GM19239 (cell line): ENCODE measurements at places on chromosomes 5 and 9.

DNA sequence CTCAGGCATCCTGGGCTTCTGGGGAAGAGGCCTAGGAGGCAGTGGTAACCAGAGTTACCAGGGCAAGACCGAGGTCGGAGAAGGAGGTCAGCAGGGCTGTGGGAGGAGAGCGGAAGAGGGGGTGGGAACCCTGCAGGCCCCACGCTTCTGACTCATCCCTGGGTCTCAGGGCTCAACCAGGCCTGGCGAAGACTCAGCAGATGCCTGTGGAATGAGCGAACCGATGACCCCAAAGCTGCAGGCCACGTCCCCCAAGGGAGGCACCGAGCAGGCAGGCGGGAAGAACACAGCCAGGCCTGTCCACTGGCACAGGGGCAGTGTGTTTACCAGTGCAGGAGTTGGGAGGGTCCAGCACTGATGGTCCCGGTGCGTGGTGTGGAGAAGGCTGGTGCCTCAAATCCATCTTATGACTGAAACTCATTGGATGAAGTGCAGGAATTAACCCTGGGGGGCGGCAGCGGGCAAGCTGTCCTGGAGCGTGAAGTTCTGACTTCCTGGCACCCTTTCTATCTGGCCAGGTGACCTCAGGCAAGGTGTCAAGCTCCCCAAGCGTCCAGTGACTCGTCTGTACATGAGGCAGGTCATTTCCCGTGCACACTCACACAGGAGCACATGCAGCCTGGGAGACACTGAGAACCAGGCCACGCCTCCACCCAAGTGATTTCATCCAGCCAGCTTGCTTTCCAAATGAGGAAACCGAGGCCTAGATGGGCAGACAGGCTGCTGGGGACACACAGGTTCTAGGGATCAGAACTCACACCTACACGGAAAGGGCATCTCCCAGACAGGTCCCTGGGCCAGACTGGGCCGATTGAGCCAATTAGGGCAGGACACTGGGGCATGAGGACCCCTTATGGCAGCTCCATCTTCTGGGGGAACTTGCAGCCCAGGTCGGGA lies 69.1 kb downstream of the ADAMTS2 start:
- no peak for DNase-seq

DNA sequence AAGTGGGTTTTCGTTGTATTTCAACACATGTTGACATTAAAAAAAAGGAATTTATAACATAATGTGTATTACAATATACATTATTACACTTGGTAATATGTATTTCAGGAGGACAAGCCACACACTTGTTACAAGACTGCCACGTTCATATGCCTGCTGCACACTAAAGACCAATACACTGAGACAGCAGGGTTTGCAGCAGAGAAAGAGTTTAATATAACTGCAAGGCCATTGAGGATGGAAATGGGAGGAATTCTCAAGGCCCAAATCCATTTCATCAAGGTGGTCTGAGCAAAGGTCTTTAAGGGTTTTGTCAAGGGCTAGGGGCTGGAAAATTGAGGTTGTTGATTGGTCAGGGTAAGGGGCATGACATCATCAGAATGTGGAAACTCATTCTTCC lies 1017.8 kb upstream of the CDH10 start:
- DNase-seq = no peak

DNA sequence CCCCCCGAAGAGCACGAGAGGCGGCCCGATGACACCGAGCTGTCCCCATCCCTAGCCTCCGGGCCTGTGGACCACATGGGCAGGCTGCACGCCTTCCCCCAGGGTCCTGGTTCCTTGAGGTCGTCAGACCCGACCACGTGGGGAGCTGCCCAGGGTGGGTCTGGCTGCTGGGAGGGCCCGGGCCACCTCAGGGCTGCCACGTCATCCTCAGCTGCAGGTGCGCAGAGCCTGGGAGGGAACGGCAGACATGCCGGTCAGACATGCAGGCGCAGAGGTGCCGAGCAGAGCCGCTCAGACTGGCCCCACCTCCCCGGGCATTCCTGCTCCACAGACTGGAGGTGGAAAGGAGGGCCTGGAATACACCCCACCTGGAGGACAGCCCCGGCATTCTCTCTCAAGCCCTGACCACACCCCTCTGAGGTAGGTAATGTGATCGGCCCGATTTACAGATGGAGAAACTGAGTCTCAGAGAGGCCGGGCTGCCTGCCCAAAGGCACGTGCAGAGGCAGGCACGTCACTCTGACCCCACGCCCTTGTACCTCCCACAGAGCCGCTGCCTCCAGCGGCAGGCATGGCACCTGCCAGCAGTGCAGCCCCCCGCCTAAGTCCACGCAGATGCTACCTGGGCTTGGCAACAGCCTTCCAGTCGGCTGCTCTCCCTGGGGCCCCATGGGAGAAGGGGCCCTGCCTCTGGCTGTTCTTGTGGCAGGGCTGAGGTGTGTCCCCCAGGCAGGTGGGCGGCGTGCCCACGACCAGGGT lies 649 bp downstream of the CCDC187 start:
- DNase-seq = no peak

GRCh38 chr9:133713150-133713959 lies 24.8 kb downstream of the SARDH start:
- no peak for DNase-seq

GRCh38 chr5:170333161-170333910 lies 35.8 kb upstream of the LCP2 start:
- no peak for DNase-seq

DNA sequence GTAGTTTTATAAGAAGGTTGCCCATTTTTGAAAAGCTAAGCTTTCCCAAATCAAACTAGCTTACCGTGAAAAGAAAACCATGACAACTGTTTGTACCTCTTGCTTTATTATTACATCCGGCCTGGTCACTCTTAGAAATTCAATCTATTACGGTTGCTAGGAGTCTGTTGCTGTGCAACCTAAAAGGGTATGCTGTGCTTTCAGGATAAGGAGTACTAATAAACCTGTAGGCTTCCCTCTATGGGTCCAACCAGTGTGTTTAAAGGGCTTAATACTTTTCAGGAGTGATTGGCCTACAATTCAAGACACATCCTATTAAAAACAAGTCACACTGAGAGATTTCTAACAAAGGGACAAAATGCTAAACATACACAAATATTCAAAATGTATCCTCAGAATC lies 27.1 kb downstream of the RFX3 start:
- no peak for DNase-seq

DNA sequence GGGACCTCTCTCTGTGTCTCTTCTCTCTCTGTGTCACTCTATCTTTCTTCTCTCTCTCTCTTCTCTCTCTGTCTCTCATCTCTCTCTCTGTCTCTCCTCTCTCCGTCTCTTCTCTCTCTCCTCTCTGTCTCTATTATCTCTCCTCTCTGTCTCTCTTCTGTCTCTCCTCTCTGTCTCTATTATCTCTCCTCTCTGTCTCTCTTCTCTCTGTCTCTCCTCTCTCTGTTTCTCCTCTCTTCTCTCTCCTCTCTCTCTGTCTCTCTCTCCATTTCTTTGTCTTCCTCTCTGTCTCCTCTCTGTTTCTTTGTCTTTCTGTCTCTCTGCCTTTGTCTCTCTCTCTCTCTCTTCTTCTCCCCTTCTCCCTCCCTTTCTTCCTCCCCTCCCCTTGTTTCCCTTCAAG lies 3.2 kb upstream of the OLFM1 start:
- no peak for DNase-seq

- no peak for DNase-seq
Measured at GRCh38 chr5:172424111-172424490, 30.2 kb downstream of the SH3PXD2B start.

DNA sequence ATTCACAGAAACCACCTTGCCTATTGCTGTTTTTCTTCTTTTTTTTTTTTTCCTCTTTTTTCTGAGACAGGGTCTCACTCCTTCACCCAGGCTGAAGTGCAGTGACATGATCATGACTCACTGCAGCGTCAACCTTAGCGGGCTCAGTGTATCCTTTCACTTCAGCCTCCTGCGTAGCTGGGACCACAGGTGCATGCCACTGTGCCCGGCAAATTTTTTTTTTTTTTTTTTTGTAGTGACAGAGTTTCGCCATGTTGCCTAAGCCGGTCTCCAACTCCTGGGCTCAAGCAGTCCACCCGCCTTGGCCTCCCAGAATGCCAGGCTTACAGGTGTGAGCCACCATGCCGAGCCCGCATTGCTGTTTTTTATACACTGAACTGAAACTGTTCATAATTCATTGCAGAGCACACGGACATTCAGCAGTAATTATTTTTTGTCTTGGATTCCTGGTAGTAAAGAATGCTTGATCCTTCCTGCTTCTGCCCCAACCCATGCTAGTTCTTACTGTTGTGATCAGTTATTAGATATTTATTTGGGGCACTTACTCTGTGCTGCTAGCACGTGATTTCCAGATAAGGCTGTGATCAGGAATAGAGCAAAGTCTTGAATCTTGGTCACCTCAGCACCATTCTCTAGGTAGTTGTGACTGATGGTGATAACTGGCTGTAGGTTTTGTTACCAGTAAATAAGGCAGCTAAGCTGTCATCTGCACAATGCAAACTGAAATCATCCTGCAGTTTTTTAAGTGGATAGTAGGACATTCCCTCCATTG lies 14.0 kb downstream of the MAP3K1 start:
- DNase-seq = no peak
